A172 (cell line): ENCODE measurements at places on chromosomes 7 and 10. TPM values are rescaled to one million over a fixed set of nuclear protein-coding genes. Genes with fewer than 3 reads are reported as not detected.
A peak's percentile ranks its signal among the peaks of the same experiment; 100 is the strongest.

- DNase-seq: no peak
These were observed 45.3 kb downstream of the RASGEF1A start for GRCh38 chr10:43221419-43222209.

- peak; percentile 78 for DNase-seq
These were observed 95.4 kb downstream of the TCF7L2 start for GRCh38 chr10:113045147-113046055.

GRCh38 chr10:123935680-123936079, 44.1 kb upstream of the CPXM2 start:
- no peak for DNase-seq

DNA sequence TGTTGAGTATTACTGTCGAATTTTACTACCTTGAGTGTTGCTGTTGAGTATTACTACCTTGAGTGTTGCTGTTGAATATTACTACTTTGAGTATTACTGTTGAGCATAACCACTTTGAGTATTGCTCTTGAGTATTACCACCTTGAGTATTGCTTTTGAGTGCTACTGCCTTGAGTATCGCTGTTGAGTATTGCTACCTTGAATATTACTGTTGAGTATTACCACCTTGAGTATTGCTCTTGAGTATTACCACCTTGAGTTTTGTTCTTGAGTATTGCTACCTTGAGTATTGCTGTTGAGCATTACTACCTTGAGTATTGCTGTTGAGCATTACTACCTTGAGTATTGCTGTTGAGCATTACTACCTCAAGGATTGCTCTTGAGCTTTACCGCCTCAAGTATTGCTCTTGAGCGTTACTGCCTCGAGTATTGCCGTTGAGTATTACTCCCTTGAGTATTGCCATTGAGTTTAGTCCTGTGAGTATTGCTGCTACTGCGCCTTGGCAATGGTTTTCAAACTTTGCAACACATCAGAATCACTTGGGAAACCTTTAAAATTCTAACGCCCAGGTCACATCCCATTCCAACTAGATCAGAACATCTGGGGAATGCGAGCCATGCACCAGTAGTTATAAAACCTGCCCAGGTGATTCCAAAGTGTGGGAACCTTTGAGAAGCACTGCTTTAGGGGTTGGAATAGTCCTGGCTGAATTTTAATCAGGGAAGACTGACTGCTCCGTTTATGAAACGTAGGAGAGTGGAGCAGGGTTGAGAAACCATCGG, 61.7 kb downstream of the TCF7L2 start:
- DNase-seq: no peak

- peak; percentile 68 for DNase-seq
These were observed 238.2 kb upstream of the NEBL start for GRCh38 chr10:21135023-21135931.

DNA sequence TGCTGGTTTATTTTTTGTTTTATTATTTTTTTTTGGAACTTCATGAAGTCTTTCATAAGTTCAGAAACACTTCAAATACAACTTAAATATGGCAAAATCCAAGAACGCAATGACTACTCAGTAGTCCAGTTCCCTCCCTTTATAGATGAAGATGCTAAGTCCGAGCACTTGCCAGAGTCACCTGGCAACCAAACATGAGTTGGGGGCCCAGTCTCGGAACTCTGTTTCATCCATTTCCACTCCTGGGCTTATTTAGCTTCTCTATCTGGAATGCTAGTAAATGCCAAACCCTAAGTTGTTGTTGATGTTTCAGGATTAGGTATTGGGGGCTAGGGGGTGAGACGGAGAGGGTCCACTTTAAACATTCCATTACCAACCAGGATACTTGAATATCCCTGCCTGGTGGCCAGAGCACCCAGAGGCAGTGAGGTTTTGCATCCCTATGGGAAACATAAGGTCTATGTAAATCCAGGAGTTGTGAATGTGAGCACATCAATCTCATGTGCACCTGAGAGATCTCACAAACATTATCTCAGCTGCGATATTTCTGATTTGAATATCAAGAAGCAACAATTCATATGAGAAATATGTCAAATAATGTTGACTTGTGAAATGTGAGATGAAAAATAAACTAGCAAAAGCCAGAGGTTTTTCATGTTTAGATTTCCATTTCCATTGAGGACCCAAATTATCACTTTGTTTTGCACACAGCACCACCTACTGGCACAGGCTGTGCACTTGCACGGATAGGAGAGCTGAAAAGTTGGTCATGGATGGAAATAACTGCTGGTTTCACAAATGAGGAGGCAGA, 129.3 kb downstream of the PKD1L1 start:
- peak; percentile 71 for DNase-seq

DNA sequence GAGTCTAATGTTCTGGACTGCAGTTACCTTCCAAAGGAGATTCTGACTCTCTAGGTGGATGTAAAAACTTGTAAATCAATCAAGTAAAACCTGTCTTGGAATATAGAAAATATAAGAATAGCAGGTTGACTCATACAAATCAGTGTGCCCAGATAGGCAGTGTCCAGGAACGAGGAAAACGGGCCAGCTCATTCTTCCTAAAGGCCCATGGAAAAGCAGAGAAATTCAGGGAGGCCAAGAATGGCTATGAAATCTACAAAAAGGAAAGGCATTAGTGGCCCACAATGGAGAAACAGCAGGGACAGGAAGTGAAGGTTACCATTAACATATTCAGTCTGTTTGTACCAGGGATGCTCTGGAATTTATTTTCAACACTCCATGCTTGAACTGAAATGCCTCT, 14.9 kb downstream of the GLI3 start:
- DNase-seq: no peak

- DNase-seq: peak; percentile 35
These were observed at the start of gene FAM241B for GRCh38 chr10:69629897-69630650. Gene FAM241B, plus strand, starts transcription at chr10:69630247. Its CDS starts 1,497 bp downstream, at chr10:69631744.

GRCh38 chr7:2110610-2111396, 121.9 kb downstream of the MAD1L1 start:
- no peak for DNase-seq

- DNase-seq: no peak
These were observed 86.5 kb downstream of the NEURL1 start for GRCh38 chr10:103580011-103580410.

GRCh38 chr7:141097430-141097829, 23.6 kb downstream of the TMEM178B start:
- no peak for DNase-seq

DNA sequence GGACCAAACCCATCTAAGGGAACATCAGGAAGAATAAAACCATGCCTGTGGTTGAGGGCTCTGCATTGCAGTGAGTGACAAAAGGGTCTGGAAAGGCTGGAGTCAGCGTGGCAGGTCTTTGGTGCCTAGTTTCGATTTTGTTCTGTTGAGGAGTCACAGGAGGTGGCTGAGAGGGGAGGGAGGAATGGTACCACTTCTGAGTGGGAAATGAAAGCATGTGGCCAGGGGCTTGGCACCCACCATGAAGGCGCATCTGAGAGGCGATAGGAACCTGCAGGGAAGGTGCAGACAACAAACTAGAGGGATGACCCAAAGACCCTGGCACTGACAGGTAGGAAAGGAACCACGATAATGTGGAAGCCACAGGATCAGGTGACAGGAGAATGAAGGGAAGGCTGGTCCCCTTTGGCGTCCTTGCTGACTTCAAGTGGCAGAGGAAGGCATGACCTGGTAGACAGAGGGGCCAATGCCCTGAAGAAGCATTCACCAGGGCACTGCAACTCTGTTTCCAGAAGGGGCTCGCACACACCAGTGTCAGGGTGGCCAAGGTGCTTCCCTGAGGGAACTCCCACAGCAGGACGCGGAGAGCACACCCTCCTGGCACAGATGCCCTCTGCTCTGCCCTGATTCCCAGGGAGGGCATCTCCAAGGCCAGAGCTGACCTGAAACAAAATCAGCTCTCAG, 41.7 kb downstream of the HIPK2 start:
- no peak for DNase-seq

DNA sequence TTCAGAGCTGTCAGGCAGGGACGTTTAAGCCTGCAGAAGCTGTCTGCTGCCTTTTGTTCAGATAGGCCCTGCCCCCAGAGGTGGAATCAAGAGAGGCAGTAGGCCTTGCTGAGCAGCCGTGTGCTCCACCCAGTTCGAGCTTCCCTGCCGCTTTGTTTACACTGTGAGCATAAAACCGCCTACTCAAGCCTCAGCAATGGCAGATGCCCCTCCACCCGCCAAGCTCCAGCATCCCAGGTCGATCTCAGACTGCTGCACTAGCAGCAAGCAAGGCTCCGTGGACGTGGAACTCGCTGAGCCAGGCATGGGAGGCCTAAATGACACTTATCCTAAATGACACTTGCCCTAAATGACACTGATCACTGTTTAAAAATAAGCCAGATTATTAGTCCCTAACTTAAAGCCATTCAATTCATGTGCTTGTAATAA, 6.8 kb upstream of the ASB15 start:
- no peak for DNase-seq

DNA sequence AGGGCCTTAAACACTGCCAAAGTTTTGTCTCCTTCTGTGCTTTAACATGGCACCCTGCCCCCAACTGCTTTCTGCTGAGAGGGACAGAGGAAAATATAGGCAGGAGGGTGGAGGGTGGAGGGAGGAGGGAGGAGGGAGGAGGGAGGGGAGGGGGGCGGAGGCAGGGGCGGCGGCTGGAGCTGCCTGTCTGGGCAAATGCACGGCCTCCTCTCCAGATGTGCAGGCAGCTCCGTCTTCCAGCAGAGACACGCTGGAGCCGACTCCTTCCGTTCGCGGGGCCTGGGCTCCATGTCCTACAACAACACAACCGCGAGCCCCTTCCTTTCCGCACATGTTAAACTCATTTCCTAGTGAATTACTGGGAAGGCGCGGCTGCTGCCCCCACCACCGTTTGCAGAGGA, 14.2 kb downstream of the EBF3 start:
- no peak for DNase-seq

GRCh38 chr7:97421307-97421930, 303.9 kb downstream of the SDHAF3 start:
- peak; percentile 11 for DNase-seq

The FBXL13 gene
- total RNA-seq: 1.5 and 2.9 TPM in 2 replicates

The NPFFR1 gene
- 0.02 TPM in 1 of 2 replicates, not detected in the other for total RNA-seq

The PAPOLB gene
- not detected in 2 replicates for total RNA-seq

The NUTM2A gene
- total RNA-seq: 0.26 and 0.36 TPM in 2 replicates

The SEMA4G gene
- 0.05 TPM in 1 of 2 replicates, not detected in the other for total RNA-seq

The EN2 gene
- not detected in 2 replicates for total RNA-seq
